HCEC 1CT (cell line): ENCODE measurements at places on chromosomes 16 and 17.

- DNase-seq: no peak
Observed at GRCh38 chr16:4522051-4522581, 16.5 kb downstream of the CDIP1 start.

GRCh38 chr17:81583589-81584342 is 31.6 kb upstream of the FAAP100 start:
- DNase-seq: no peak

- no peak for DNase-seq
Observed at GRCh38 chr17:36856903-36857381, 80.3 kb upstream of the LHX1 start.

- DNase-seq: no peak
Observed at GRCh38 chr16:23959072-23959751, 123.4 kb downstream of the PRKCB start.

DNA sequence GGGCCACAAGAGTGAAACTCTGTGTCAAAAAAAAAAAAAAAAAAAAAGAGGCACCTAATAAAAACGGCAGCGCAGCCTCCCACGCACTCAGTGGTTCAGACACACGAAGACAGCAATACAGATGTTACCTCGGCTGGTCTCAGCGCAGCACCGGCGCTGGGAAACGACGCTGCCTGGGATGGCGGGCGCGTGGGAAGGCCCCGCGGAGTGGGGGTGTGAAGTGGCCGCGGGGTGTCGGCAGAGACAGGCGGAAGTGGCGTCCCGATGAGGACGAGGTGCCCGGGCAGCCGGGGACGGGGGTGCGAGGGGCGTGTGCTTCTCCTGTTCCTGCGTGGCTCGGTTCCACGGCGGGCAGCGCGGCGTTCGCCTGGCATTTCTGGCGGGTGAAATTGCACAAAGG is 179.4 kb downstream of the BANP start:
- DNase-seq: no peak

DNA sequence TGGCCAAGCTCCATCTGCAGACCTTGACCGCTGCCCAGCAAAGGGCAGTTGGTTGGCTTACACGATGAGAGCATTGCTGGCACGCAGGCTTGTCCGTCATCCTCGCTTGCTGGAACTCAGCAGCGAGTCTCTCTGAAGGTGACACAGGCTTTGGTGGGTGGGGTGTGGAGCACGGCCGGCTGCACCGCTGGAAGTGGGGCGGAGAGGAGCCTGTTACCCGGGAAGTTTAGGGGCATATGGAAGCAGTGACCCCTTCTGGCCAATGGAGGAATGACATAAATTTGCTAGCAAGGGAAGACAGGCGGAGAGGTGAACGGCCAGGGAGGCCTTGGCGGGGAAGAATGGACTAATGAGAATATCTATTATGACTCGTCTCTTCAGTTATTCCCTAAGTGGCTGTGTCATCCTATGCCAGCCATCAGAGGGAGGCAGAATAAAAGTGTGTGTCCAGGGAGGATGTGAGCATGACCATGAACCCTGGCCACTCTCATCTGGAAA is 65.9 kb upstream of the SDK2 start:
- DNase-seq: no peak

- DNase-seq: no peak
Observed at GRCh38 chr16:17412221-17412620, 58.5 kb downstream of the XYLT1 start.

DNA sequence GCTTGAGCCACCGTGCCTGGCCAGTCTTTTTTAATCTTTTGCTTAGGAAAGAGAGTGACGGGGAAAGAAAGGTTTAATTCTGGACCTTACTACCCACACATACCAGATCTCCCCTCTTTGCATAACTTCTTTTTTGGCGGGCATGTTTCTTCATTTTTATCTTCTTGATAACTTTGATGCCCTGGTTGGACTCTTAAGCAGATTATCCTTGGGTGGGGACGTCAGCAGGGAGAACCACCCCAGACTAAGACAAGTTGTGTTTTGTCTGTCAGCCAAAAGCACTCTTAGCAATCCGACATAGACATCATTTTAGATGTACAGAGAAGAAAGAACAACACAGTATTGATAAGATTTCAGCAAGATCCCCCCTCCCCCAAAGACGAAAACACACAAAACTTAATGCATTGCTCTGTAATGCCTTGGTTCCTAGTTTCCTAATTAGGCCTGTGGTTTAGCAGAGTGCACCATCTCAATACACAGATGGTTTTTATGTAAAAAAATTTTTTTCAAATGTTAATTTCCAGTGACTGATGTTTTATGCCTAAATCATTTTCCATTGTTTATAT is 99.9 kb downstream of the MSI2 start:
- DNase-seq: no peak

DNA sequence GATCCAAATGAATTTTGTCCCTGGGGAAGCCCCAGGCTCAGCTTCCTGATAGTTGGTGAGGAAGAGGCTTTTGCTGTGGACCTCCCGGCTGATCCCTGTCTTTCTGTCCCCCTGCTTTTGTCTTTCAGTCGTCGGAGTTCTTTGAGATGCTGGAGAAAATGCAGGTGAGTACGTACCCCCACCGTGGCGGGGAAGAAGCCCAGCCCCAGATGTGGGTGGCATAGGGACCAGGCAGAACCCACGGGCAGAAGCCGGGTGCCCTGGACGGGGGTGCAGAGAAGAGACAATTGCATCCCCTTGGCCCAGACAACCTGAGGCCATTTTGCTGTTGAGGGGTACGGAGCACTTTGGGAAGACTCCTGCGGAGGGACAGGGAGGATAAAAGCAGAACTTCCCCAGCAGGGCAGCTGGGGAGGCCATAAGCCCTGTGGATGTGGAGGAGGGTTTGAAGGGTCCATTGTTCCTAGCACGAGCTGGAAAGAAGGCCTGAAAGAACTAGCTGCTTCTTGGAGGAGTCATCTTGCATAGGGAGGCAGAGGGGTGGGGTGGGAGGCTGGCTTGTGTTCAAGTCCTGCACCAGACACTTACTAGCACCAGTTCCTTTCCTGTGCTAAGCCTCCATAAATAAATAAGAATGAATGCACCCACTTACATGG is 105.6 kb downstream of the OR1D5 start:
- DNase-seq: peak; percentile 21

DNA sequence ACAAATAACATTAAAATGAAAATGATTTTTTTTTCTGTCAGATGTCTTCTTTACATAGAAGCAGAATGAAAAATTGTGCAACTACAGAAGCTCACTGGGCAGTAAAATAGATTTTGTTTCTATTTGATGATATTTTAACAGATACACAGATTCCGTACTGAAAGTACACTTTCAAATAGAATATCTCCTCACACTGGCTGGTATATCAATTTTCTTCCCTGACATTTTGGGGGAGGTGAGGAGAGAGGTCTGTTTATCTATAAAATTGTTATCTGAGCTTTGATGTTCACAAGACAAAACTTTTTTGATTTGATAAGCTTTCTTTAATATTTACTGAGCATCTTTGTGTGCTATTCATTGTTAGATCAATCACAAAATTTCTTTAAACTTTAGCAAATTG is 124.3 kb upstream of the NACA2 start:
- no peak for DNase-seq

GRCh38 chr17:4583782-4584100 is 588 bp upstream of the SMTNL2 start:
- no peak for DNase-seq

GRCh38 chr16:8807189-8807588 is 9.6 kb downstream of the PMM2 start:
- DNase-seq: no peak

- no peak for DNase-seq
Observed at GRCh38 chr16:2507052-2507659, 6.6 kb upstream of the ATP6V0C start.

DNA sequence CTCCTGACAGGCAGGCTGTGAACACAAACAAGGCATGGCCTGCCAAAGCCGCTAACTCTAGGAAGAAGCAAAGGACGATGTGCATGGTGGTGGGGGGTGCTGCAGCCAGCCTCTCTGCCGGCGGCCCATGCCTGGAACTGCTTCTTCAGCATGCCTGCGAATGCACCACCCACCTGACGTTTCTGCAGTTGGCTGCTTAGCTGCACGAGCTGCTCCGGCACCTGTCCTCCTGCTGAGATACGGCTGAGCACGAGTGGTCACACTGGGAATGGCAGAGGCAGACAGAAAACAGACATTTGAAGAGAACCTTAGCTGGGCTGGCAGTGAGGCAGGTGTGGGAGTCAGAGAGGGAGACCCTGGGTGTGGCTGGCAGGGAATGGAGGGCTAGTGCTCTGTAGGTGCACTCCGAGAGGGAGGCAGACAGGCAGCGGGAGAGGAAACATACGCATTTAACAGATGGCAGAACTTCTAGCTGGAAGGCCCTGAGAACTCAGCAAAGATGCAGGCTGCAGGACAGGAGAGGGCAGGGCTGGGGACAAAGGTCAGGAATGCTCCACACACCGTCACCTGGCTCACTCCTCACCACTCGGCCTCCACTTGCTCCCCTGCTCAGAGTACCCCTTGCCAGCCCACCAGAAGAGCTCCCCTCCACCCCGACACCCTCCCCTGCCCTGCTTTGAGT is 5.2 kb downstream of the FLCN start:
- DNase-seq: no peak

DNA sequence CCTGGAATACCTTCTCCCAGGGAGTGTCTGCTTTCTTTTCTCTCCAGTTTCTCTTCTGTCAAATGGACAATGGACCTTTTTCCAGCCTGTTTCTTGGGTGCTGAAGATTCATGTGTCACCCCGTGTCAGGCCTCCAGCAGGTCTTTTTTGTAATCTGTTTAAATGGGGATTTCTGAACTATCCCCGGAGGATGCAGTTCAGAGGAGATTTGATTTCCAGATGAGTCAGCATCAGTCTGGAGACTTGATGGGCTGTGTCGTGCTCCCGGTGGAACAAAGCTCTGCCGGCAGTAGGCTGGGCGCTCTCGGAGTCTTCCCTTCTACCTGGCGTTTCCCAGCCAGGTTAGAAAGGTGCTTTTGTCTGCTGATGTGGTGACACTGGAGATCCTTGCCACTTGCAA is 440.6 kb downstream of the HS3ST3B1 start:
- no peak for DNase-seq

DNA sequence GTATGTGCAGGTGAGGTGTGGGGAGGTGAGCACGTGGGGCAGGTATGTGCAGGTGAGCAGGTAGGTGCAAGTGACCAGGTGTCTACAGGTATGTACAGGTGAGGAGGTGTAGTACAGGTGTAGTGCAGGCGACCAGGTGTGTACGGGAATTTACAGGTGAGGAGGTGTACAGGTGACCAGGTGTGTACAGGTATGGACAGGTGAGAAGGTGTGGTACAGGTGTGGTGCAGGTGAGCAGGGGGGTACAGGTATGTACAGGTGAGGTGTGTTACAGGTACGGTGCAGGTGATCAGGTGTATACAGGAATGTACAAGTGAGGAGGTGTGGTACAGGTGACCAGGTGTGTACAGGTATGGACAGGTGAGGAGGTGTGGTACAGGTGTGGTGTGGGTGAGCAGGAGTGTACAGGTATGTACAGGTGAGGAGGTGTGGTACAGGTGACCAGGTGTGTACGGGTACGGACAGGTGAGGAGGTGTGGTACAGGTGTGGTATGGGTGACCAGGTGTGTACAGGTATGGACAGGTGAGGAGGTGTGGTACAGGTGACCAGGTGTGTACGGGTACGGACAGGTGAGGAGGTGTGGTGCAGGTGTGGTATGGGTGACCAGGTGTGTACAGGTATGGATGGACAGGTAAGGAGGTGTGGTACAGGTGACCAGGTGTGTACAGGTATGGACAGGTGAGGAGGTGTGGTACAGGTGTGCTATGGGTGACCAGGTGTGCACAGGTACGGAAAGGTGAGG is 12.8 kb upstream of the DBNDD1 start:
- peak; percentile 16 for DNase-seq

DNA sequence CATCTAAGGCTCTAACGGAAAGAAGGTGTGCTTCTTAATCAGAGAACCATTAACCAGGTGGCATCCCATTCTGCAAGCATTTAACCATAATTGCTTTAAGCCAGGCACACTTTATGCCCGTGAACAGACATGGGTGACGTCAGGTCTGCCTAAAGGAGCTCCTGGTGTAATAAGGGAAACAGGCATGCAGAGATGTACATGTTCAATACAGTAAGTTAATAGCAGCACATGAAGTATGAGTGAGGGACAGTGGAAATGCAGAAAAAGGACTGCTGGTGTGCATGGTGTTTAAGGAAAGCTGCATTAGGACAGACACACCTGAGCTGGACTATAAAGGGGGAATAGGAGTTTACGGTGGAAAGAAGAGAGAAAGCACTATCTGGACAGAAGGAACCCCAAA is 18.6 kb downstream of the DYNLRB2 start:
- no peak for DNase-seq

- no peak for DNase-seq
Observed at GRCh38 chr16:80862160-80862705, 57.8 kb upstream of the CDYL2 start.

DNA sequence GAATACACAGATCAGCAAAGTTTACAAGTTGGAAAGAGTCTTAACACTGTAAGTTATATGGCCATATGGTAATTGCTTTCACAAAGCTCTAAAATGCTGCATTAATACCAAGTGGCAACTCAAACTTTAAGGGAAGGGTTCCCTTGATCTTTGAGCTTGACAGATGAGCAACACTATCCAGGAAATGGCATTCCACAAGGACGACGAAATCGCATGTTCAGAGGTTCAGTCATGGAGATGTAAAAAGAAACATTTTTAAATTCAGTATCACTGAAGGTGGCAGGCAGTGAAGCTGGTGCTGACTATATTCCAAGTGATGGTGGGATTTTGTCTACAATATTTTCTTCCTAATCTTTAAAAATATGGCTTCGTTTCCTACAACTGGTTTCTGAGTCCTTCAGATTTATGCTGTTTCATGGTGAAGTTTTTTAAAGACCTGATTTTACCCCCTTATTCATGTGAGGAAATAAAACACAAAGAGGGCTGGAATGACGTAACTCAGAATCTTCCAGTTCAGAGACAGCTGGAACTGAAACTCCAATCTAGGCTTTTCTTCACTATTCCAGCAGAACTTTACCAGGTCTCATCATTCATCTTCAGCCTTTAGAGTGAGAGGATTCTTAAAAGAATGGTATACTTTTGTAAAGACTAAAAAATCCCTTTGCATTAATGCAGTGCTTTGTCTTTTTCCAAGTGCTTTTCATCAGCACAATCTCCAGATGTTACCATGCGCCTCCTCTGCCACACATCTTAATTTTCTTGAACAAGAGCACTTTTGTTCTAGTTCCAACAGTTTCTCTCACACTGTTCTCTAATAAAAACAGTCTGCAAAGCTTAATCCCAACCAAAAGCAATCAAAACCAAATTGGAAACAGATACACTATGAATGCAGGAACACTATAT is 20.2 kb downstream of the CHCT1 start:
- DNase-seq: peak; percentile 61

DNA sequence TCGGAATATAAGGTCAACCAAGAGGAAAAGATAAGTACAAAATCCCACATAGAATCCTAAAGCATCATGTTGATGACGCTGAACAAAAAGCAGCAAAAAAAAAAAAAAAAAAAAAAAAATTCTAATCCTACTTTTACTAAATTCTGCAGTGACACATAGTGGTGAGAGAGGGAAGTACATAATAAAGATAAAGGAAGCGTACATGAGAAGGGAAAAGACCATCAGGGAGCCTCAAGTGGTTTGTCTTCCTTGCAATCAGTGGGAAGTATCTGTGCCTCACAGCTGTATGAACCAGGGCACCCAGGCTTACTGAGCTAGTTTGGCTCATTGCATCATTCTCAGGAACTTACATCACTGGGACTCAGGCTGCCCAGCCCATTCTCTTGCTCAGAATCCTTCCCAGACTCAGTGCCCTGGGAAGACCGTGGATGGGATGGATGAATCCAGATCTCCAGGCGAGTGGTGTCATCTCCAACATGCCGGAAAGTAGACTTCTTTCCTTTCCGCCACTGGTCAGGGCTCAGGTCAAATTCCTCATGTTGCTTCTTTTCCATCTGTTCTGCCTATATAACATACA is 21.2 kb downstream of the SMG6 start:
- DNase-seq: peak; percentile 79
